ENCODE measurements at places on chromosomes 1 and 21.

DNA sequence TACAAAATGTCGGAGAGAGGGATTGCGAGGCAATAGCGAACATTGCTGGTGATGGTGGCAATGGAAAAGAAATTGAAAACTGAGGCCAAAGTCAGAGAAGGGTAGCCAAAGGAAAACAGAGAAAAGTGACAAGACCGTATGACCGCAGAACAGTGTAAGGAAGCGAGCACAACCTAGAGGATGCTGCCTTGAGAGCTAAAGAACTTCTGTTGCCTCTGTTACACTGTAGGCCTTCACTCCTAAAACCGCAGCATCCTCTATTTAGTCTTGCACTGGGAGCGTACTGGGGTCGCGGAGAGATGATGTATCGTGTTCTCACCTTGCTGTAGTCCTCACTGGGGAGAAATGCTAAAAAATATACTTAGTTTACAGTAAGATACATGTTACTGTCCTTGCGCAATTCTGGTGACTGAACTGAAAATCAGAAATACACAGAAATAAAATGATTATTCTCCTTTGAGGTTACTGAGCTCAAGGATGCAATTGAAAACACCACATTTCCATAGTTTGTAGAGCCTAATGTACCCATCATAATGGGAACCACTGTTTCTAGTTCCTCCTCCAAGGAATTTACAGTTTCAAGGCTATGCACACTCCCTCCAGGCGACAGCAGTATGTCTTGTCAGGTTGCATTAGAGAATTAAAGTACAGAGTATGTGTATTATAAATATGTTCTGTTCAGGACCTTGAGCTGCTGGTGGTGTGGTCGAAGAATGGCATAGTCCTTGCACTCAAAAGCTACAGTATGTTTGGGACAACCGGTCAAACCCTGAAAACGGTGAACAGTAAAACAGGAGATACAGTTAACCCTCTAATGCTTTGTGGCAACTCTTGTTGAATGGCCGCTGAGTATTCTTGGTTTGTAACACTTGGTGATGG, 1.3 kb downstream of the NEK7 start:
- DNase-seq = peak; percentile 33

- DNase-seq = no peak
These were observed 69.7 kb downstream of the CD46 start for GRCh38 chr1:207821464-207822045.

GRCh38 chr1:233647073-233647472, 33.2 kb downstream of the KCNK1 start:
- DNase-seq = no peak

- no peak for DNase-seq
These were observed 37.8 kb upstream of the ETV3 start for GRCh38 chr1:157176016-157176415.

- DNase-seq = peak; percentile 53
These were observed 742 bp upstream of the HSPA13 start for GRCh38 chr21:14383596-14384180.

- DNase-seq = no peak
These were observed 58.0 kb upstream of the ABCA4 start for GRCh38 chr1:94178901-94179300.

- no peak for DNase-seq
These were observed 6.4 kb downstream of the CLCA2 start for GRCh38 chr1:86430376-86430775.

DNA sequence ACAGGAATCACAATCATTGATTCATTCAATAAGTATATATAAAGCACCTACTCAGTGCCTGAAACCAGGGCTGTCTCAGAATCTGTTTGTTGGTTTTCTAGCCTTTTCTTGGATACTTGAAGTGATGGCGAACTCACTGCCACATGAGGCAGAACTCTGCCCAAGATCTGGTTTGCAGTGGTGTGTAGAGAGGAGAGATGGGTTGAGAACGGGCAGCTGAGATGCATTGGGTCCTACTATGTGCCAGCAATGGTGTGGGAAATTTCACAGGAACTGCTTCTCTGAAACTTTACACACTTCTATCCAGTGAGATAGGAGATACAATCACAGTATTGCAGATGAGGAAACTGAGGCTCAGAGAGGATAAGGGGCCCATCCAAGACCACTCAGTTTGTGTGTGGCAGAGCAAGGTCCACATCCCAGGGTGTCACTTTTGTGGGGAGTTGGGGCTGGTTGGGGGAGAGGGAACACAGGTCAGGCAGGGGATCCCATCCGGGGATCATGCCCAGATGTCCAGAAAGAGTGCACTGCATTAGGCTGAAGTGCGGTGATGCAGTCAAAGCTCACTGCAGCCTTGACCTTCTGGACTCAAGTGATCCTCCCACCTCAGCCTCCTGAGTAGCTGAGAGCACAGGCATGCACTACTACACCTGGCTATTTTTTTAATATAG, 83.7 kb upstream of the IFFO2 start:
- no peak for DNase-seq

DNA sequence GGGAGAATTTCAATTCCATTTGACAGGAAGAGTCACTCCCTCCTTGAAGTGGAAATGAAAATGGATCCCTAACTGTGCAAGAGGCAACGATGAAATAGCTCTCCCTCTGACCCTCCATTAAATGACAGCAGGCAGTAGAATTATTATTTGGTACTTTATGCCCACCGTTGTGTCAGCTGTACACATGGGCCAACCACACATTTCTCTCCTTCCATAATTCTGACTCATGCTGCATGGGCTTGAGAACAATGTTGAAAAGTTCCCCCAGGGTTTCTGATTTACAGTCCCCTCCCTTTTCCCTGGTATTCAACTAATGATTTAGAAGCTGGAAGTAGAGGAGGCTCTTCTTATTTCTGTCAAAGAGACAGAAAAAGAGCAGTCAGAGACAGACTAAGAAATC, 103.5 kb downstream of the RGS7 start:
- DNase-seq = peak; percentile 10

GRCh38 chr1:119462964-119463363, 44.0 kb upstream of the HSD3B1 start:
- peak; percentile 9 for DNase-seq

DNA sequence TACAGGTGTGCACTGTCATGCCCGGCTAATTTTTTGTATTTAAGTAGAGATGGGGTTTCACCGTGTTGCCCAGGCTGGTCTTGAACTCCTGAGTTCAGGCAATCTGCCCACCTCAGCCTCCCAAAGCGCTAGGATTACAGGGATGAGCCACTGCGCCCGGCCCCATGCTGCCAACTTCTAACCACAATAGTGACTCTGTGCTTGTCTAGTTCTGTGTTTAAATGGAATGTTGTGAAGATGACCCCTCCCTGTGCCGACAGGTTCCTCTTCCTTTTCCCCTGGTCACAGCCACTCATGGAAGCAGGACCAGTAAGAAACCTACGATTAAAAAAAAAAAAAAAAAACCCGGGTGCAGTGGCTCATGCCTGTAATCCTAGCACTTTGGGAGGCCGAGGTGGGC, 4.7 kb downstream of the MAP1LC3C start:
- no peak for DNase-seq

DNA sequence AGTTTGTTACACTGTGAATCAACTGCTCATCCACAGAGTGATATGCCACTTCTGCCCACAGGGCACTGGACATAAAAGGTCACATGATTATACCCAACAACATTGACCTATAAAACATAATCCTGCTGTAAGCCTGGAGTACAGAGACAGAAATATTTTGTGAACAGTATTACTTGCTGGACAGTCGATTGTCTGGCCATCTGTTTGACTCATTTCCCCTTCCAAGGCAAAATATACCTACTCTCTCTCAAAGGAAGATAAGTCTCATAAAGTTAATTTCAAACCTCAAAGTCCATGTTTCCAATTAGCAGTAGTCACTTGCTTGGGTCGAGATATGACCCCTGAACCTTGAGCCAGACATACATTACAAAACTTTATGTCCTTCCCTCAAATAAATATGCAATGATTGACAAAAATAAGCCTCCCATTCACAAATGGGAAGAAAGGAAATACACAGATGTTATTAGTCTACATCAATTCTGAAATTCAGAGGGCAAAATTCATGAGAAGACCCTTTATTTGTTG, 39.3 kb upstream of the RGS18 start:
- no peak for DNase-seq

DNA sequence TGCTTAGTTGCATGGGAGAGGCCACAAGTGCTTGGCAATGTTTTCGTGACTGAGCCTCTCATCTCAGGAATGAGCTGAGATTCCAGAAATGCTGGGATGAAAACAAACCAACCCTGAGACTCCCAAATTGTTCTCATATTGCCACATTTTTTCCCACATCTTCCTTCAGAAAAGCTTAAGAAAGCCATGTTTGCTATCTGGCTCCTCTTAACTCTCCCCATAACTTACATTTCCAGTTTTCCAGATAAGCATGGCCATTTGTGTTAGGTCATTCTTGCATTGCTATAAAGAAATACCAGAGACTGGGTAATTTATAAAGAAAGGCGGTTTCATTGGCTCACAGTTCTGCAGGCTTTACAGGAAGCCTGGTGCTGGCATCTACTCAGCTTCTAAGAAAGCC, 17.2 kb downstream of the DSCAM start:
- no peak for DNase-seq

DNA sequence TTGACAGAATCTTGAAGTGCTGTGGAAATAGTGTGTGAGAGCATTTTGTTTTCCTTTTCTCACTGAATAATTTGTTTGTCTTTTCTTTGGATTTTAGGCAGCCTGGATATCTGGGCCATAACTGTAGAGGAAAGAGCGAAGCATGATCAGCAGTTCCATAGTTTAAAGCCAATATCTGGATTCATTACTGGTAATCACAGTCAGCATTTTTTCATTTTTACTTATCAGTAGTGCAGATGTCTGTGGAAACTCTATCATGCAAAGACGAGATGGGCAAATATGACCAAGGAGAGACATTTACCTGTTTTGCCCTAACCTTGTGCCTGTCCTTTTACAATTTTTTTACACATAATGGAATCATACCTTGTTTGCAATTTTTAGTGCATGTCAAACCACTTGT, 78.8 kb downstream of the ITSN1 start:
- DNase-seq = no peak

- peak; percentile 1 for DNase-seq
These were observed 1.4 kb upstream of the NUP133 start for GRCh38 chr1:229509576-229509975.

GRCh38 chr1:150964164-150964489, 10.5 kb downstream of the CERS2 start:
- DNase-seq = no peak

DNA sequence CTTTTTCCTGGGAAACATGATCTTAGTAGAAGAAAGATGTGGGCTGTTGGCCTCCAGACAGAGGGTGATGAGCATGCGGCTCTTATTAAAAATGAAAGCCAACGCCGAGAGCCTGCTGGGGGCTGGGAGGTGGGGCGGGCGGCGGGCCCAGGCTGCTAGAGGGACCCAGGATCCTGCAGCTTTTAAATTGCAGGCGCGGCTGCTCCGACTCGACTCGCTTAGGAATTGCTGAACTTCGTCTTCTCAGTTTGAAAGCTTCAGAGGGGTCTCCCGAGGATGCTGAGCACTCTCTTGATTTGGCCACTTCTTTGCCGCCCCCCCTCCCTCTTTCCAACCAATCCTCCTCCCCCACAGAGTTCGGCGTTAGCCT, 1.2 kb downstream of the AGPAT3 start:
- peak; percentile 48 for DNase-seq

DNA sequence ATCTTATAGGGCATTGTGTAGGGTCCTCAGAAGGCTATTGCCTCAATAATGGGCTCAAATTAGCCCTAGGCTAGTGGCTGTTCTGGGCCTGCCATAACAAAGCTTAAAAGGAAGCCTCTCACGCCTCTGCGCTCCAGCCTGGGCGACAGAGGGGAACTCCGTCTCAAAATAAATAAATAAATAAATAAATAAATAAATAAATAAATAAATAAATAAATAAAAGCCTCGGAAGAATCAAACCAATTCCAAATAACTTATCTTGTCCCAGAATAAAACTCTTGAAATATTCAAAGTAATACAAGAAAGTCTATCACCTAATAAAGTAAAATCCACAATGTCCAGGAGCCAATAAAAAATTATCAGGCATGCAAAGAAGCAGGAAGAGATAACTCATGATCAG, 14.4 kb upstream of the ALDH9A1 start:
- DNase-seq = no peak

DNA sequence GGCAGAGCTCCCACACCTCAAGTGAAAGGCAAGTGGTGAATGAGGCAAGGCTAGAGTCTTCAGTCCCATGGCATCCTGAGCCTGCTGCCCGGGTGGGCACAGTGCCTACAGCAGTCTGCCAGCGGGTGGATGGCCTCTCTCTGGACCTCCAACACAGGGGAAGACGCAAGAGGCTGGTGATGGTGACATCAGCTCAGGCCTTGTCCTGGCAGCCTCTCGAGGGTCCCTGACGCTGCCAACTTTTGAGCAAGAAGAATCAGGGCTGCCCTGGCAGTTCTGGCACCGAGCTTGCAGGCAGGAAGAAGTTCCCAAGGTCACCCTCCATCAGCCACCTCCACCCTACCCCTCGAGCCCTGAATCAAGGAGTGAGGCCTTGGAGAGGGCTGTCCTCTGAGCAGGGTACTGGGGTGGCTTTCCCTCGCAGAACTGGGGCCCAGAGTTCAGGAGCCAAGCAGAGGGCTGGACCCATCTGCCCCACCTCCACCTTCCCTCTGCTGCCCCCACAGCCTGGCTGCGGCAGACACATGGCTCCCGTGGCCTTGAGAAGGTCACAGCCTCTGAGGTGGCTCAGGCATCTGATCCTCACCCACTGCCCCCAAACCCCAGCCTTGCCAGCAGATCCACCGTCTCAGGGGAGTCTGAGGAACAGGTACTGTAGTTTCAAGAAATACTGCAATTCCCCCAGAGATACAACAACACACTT, 5.8 kb downstream of the RAP1GAP start:
- no peak for DNase-seq

- DNase-seq = no peak
These were observed 19.6 kb downstream of the SPSB1 start for GRCh38 chr1:9312168-9312720.

DNA sequence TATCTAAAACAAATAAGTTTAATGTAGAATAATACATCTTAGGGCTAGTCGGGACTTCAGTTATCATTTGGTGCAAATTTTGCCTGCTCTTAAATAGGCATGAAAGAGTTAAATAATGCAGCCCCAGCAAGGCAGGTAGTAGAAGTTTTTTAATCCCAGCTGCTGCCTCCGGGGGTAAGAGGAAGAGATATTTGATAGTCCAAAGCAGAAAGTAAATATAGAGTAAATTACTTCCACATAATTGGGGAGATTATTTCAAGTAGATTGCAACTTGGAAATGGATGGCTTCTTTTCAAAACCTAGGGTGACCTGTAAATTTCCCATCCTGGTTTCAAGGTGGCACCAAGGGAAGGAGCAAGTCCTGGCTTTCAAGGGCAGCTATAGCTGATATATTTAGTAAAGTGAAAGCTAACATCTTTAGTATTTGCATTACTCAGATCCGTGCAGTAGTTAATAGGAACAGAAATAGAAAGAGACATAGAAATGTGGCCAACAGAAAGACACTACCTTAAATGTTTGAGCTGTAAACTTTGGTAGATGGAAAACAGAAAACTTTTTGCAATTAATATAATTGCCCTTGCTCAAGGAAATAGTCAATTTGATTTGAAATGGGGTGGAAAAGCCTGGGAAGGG, 109.1 kb downstream of the LMO4 start:
- no peak for DNase-seq

DNA sequence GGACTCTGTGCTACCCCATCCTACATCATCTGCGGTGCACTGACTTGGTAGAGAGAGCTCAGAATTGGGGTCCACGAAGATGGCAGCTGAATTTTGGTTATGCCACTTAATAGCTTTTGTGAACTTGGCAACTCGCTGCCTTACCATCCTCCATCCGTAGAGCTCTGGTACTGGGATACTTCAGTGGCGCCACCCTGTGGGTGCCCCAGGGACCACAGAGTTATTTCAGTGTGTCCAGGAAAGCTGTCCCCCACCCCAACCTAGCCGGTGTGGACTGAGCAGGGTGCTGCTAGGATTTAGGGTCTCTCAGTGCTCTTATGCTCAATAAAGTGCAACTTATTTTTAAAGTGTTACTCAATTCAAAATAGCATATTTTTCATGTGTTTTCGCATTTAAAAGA, 9.0 kb upstream of the USF1 start:
- no peak for DNase-seq

Measured in RPMI7951 (cell line).